ENCODE measurements at places on chromosomes 3 and 15.

DNA sequence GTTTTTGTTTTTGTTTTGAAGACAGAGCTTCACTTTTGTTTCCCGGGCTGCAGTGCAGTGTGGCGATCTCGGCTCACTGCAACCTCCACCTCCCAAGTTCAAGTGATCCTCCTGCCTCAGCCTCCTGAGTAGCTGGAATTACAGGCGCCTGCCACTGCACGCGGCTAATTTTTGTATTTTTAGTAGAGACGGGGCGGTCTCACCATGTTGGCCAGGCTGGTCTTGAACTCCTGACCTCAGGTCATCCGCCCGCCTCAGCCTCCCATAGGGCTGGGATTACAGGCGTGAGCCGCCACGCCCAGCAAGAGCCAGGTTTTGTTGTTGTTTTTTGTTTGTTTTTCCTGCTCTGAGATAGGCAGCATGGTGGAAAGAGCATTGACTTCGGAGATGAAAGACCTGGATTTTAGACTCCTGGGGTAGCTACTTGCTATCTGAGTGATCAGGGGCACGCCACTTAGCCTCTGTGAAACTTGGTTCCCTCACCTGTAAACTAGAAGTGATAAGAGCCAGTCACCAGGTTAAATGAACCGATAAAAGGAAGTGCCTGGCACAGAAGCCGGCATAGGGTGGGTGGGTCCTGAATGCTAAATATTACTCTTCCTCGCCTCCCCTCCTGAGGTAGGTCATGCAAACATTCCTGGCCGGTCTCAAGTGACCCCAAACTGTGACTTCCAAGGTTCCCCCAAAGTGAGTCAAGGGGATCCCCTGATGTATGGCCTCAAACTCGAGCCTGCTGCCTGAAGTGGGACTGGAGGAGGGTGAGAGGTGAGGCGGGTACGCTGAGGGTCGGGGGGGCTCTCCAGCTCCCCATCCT, 62.9 kb upstream of the MCF2L2 start:
- DNase-seq = no peak

DNA sequence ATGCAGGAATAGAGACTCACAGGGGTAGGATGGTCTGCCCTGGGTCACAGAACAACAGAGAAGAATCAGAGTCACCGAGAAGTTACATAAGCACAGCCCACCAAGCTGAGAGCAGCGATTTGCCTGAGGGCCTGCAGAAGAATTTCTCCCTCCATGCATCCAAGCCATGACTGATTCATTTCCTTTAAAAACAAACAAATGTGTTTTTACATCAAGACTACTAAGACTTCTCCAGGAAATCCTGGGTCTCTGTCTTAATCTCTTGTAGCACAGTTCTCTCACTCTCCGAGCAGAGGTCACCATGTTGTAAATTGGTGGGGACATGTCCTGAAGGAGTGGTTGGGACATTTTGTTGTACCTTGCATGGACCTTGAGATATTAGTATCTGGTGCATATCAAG, 159.8 kb downstream of the THSD4 start:
- DNase-seq = no peak

GRCh38 chr3:182464513-182465145, 328.7 kb upstream of the ATP11B start:
- no peak for DNase-seq

DNA sequence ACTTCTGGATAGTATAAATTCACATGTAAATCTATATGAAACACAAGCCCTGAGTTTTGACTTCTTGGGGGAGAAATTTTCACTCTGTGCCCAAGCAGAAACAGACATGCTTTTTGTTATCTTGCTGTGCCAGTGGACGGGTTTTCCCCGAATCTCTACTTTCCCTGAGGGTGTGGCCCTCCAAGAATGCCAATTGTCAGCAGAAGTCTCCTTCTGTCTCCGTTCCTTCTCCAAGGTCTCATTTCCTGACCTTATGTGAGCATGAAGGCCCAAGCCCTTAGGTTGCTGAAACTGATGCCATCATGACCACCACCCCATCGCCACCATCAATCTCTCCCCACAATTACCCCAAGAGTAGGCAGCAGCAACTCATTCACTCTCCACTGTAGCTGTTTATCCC, 253.8 kb downstream of the XXYLT1 start:
- DNase-seq = no peak

GRCh38 chr3:151891721-151892120, 18.3 kb downstream of the SUCNR1 start:
- no peak for DNase-seq

GRCh38 chr3:24498391-24498790, 3.7 kb upstream of the THRB start:
- DNase-seq = no peak

DNA sequence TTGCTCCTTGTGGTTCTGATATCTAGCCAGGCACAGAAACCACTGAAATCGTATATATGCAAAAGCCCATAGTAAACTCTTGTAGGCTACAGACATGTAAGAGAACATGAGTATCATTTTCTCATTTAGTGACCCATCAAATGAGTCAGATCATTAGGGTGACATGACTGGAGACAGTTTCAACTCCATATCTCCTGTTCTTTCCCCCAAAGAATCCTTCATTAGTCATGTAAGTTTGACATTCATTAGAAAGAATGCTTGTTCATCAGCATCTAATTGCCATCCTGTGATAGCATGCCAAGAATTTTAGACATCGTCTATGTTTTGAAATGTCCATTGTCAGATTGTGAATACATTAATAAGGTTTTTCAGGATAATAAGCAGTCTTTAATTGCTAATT, 264.9 kb upstream of the TPM1 start:
- DNase-seq = no peak

GRCh38 chr15:74320352-74321247, 46.8 kb downstream of the CYP11A1 start:
- peak; percentile 14 for DNase-seq

DNA sequence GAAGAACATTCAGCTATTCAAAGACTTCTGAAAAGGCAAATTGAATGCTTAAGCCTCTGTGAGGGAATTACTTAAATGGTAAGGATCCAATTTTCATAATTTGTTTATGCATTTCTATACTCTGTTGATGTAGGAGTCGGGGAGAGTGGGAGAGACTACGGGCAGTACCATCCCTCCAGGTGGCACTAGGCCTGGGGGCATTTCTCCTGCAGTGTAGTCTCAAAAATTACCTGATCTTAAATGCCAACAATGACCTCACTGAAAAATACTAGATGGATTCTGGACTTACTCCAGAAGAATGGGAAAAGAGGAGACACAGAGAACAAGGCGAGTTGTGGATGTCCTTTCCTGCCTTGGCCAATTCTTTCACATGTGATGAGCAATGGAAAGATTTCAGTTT, 77.8 kb upstream of the PLXND1 start:
- no peak for DNase-seq

GRCh38 chr3:17181413-17181907, 296.7 kb downstream of the PLCL2 start:
- DNase-seq = no peak

GRCh38 chr15:48522911-48523310, 122.6 kb downstream of the FBN1 start:
- no peak for DNase-seq

GRCh38 chr3:12578742-12579141, 21.9 kb downstream of the MKRN2 start:
- DNase-seq = no peak

GRCh38 chr3:144692488-144692887, 720.9 kb downstream of the DIPK2A start:
- no peak for DNase-seq

GRCh38 chr3:77236118-77236517, 196.2 kb downstream of the ROBO2 start:
- DNase-seq = no peak

DNA sequence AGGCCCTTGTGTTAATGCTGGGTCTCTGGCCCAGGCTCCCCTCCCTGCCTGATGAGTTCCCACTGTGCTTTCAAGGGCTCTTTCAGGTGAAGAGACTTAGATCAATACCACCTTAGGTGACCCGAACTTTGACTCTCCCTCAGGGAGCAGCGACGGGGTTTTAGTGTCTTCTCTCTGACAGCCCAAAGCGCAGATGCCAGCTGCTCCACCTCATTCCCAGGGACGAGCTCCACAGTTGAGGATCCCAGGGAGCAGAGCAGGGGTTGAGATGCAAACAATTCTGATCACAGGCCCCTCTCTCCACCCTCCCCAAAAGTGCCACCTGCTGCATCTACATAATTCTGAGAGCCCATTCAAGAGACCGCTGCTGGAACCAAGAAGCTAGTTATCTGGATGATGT, 265.1 kb downstream of the TJP1 start:
- DNase-seq = no peak

- no peak for DNase-seq
Observed at GRCh38 chr3:88142094-88142624, 7.6 kb upstream of the C3orf38 start.

DNA sequence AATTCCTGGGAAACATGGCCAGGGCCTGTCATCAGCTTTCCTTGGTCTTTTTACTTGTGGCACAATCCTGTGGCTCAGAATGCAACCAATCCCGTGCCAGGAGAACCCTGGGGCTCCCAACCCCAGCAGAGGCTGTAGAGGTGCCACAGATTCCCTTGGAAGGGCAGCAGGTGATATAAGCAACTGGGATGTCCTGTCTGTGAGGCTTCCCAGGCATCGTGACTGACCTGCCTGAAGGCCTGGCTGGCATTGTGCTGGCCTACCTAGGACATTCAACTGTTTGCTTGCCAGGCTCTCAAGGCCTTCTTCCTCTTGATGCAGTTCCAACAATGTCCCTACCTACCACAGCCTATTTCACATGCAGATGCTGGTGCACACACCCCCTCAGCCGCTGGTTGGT, 72.2 kb upstream of the MEX3B start:
- DNase-seq = no peak

DNA sequence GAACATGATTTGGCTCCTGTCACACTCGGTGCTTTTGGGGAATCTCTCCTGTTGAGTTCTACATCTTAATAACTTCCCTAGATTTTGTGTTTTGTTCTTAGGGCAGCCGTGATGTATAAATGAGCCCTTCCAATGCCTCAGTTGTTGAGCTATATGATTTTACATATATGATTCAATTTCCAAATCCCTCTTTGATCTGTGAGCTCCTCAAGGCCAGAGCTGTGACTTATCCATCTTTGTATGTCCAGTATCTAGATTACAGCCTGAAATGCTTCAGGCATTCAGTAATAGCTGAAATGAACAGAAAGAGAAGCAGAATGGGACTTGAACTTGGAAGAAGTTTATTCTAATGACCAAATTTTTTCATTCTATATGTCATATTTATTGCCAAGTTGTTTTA, 26.6 kb downstream of the CGGBP1 start:
- no peak for DNase-seq

DNA sequence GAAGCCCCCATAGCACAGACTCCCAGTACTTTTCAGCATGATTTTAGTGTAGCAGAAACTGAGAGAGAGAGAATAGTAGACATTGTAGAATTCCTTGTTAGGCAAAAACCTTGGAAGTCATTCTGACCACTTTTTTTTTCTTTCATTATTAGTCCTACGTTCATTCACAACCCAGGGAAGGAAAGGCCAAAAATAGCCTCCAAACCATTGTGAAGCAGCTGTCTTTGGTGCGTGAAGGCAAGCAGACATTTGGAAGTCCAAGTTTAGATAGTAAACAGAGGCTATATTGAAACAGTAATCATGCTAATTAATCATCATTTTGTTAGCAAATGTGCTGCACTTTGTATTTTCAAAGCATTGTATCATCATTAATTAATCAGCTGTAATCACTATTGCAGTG, 34.5 kb downstream of the CCDC54 start:
- no peak for DNase-seq

- no peak for DNase-seq
Observed at GRCh38 chr15:84983294-84983693, 1.6 kb downstream of the PDE8A start.

- DNase-seq = no peak
Observed at GRCh38 chr15:96521386-96521785, 190.9 kb downstream of the NR2F2 start.

GRCh38 chr15:63051156-63052066, 8.9 kb downstream of the TPM1 start:
- DNase-seq = no peak

DNA sequence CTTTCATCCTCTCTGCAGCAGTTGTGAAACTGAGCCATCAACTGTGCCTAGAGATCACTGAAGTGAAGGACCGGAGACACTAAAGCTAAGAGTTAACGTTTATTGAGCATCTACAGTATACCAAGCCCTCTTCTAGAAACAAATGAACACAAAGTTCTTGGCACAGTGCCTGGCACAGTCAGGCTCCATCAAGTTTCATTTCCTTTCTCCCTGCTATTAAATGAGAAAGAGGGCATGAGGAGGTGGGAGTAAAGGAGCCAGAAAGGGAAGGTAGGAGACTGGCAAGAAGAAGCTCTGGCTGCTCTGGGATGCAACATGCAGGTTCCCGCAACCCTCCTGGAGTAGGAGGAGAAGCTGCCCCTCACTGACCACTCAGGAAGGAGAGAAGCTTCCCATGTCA, 30.6 kb downstream of the CYP19A1 start:
- no peak for DNase-seq

DNA sequence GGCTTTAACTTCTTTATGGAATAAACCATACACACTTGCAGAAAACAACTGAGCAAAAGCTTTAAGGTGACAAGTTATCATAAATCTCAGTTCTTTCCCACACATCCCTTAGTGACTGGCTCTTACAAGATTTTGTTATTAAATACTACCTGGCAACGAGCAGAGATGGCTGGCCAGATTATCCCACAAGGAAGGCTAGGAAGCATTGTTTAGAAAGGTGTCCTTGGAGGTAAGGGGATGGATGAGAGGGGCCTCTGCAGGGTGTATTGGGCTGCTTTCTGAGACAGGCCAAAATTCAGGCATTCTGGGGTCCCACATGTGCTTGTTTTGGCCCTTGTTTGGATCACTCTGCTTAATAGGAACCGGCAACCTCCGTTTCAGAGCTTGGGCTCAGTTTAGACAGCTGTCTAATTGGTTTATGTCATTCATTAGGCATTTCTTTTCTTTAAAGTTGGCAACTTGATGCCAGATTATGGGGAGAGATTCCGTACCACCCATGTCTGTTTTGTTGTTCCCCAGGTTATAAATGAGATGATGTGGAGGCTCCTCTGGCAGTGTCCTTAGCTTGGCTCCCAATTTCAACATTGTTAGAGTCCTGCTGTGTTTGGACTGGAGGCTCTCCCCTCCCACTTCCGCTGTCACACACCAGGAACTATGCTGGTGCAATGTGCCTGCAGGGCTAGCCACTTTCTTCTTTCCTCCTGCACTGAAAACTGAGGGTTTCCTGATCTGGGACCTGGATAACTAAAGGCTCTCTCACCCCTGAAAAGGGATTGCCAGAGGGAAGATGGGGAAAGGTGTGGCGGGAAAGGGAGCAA, 121.1 kb downstream of the TPRG1 start:
- no peak for DNase-seq

DNA sequence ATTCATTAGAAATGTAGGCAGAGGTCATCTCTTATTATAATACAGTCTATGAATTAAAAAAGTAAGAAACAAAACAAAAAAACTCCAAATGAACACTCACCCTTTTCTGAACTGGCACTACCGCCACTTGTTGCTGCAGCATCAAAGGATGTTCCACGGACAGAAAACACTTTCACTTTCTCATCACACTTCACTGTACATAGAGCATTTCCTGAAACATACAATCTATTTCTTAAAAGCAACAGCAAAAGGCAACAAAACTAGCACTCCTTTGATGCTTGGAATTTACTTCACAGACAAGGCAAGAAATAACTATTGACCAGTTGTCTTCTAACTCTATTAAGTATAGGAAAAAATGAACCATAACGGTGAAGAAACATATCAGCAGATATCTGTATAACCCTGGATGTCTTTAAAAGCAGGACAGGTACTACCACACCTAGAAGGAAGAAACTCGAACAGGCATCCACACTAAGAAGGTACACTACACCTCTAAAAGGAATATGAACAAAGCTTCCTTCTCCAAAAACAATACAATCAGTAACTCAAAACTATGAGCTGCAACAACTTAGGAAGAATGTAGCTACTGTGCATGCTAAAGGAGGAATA, 24.9 kb downstream of the ETFA start:
- DNase-seq = no peak
